A549 treated with GW870086 at 1 μM for 4 hours (cell line): ENCODE measurements at places on chromosomes 7 and 10. TPM values are rescaled to one million over a fixed set of nuclear protein-coding genes. Genes with fewer than 3 reads are reported as not detected.

Gene GDF2
- total RNA-seq, result not detected in 5 replicates

Gene MICU1
- total RNA-seq, result 52.6 to 55.5 TPM (median 53.8 TPM) in 5 replicates

Gene CPEB3
- total RNA-seq, result 0.31 to 0.44 TPM (median 0.38 TPM) in 5 replicates

Gene WEE2
- not detected in 5 replicates for total RNA-seq

Gene HTR7
- 0.09 to 0.15 TPM (median 0.13 TPM) in 4 of 5 replicates, not detected in the other for total RNA-seq

Gene UPF2
- 12.6 to 15.0 TPM (median 14.4 TPM) in 5 replicates for total RNA-seq

Gene NUTM2B
- 0.16 to 0.69 TPM (median 0.34 TPM) in 5 replicates for total RNA-seq

Gene TMEM213
- not detected in 5 replicates for total RNA-seq

Gene CPED1
- total RNA-seq, result not detected in 5 replicates

Gene DDX50
- total RNA-seq, result 29.1 to 37.6 TPM (median 33.9 TPM) in 5 replicates

Gene ZNF488
- 9.7 to 13.1 TPM (median 11.6 TPM) in 5 replicates for total RNA-seq

Gene FAM221A
- total RNA-seq, result 0.28 to 0.53 TPM (median 0.39 TPM) in 4 of 5 replicates, not detected in the other

Gene H2BK1
- total RNA-seq, result not detected in 5 replicates

Gene C7orf57
- 0.18 to 0.79 TPM (median 0.26 TPM) in 5 replicates for total RNA-seq

Gene CRYGN
- not detected in 5 replicates for total RNA-seq

Gene TDRD1
- total RNA-seq, result not detected in 5 replicates

Gene CYP3A4
- 0.06 to 0.09 TPM in 2 of 5 replicates, not detected in the others for total RNA-seq

Gene ZNF804B
- not detected in 5 replicates for total RNA-seq

Gene UNCX
- not detected in 5 replicates for total RNA-seq

Gene AGAP9
- 8.4 to 9.7 TPM (median 9.1 TPM) in 5 replicates for total RNA-seq

Gene GPR146
- 1.5 to 2.2 TPM (median 1.5 TPM) in 5 replicates for total RNA-seq

Gene FASTK
- total RNA-seq, result 53.2 to 74.2 TPM (median 74.0 TPM) in 5 replicates

Gene ZNF37A
- total RNA-seq, result 4.9 to 6.1 TPM (median 5.3 TPM) in 5 replicates

Gene VAX1
- total RNA-seq, result 1.2 to 1.5 TPM (median 1.5 TPM) in 5 replicates

Gene CPA2
- 0.10 TPM in 1 of 5 replicates, not detected in the others for total RNA-seq

Gene DNMBP
- 22.9 to 33.4 TPM (median 29.2 TPM) in 5 replicates for total RNA-seq

Gene GPNMB
- total RNA-seq, result 2.5 to 4.7 TPM (median 3.4 TPM) in 5 replicates

Gene ATOH7
- total RNA-seq, result 0.17 to 0.34 TPM (median 0.18 TPM) in 5 replicates

Gene TLX1
- total RNA-seq, result not detected in 5 replicates

Gene AOC1
- not detected in 5 replicates for total RNA-seq
